ENCODE measurements at places on chromosomes 13 and 19. TPM values are rescaled to one million over a fixed set of nuclear protein-coding genes. Genes with fewer than 3 reads are reported as not detected.

Gene ZSWIM9
- total RNA-seq: 0.50 TPM

Gene ABCA7
- 8.6 TPM for total RNA-seq

Gene PABPC3
- not detected for total RNA-seq

Gene PBX4
- 3.9 TPM for total RNA-seq
